Cerebellar cortex (tissue), 1 donor: ENCODE measurements at places on chromosomes 4 and X.

- no peak for DNase-seq
Measured at GRCh38 chr4:183182873-183183725, 84.0 kb downstream of the WWC2 start.

DNA sequence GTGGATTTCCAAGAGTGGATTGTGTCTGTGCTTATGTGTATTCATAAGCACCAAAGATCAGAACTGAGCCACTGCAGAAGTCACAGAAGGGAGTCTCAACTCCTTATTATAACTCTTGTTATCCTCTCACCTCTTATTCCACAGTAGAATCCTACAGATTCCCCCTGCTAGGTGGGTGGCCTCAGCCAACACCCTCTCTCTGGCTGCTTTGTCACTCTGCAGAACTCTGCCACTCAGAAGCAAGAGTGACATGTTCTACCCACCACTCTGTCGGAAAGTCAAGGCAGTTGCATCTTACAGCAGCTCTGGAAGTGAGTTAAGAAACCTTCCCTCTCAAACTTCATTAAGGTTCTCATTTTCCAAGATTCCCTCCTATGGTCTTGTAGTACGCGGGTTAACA lies 41.9 kb downstream of the PTCHD1 start:
- no peak for DNase-seq

- DNase-seq: no peak
Measured at GRCh38 chr4:85430697-85431096, 44.3 kb upstream of the ARHGAP24 start.

DNA sequence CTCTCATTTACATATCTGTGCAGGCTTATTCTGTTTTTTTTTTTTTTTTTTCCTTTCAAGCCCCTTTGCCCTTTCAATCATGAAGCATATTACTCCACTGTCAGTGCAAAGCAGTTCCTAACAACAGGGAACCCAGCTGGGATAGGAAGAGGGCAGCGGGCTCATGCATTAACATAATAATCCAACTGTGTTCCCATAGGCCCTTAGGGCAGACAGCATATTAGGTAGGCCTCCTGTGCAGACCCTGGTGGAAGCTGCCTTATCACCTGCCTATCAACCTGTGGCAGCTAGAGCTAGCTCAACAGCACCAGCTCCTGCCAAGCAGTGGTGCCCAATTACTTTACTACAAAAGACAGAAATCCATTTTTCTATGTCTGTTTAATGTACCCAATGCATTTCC lies 49.3 kb downstream of the SLC10A7 start:
- no peak for DNase-seq
